Activated CD4-positive, alpha-beta memory T cell treated with anti-CD3 and anti-CD28 coated beads, Interleukin-2, amount 10 ng/mL, durations not matched to agents 7 days and 5 days (primary cell): ENCODE measurements at places on chromosomes 3 and 15.

DNA sequence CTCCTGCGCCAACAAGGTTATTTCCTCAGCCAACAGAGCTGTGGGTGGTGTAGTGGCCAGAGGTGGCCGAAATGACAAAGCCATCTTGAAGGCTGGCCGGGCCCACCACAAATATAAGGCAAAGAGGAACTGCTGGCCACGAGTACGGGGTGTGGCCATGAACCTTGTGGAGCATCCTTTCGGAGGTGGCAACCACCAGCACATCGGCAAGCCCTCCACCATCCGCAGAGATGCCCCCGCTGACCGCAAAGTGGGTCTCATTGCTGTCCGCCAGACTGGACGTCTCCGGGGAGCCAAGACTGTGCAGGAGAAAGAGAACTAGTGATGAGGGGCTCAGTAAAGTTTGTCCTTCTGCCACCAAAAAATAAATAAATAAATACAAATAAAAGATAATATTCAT is 481.4 kb upstream of the NAALADL2 start:
- DNase-seq: no peak

DNA sequence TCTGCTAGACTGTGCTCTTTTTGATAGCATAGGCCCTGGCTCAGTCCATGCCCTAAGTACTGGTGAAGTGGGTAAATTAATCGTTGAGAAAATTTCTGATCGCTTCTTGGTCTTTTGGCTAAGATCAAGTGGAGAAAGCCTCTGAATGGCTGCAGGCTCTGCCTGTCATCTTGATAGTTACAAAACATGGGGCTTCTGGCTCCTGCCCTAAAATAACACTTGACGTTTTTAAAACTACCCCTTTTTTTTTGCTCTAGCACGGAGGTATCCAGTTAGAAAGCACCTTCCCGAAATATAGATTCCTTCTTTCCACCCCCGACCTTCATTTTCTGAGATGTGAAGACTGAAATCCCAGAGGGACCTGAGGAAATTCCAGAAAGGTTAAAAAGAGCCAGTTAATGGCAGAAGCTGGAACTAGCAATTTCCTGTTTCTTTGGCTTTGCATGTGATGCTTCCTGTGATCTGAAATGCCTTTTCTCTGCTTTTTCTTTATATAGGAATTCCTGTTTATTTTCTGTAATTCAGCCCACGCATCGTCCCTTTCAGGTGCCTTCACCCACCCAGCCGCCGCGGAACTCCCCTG is 799 bp upstream of the C2CD4B start:
- no peak for DNase-seq

DNA sequence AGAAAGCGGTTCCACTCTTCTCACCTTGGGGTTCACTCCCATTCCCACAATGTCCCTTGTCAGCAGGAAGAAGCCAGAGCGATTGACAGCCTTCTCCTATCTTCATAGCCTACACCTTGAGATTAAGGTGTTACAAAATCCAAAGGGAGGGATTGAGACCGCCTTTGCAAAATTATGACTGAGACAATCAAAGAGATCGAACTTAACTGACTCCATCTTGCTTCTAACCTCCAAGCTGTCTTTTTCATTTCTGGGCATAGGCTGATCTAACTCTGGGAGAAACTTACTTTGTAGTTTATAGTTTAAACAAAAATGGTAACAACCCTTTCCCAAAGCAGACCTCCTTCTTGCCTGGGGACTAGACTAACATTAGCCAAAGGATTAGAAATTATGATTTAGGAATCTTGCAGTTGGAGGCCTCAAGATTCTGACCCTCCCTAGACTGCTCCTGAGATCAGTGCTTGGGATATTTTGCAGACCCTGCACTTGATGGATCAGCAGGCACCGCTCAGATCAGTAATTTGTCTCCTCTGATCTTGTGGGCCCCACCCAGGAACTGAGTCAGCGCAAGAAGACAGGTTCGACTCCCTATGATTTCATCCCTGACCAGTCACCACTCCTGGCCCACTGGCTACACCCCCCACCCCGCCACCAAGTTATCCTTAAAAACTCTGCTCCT is 40.0 kb downstream of the PAQR5 start:
- no peak for DNase-seq

- DNase-seq: no peak
Measured at GRCh38 chr15:22872936-22873701, 34.7 kb downstream of the NIPA2 start.

DNA sequence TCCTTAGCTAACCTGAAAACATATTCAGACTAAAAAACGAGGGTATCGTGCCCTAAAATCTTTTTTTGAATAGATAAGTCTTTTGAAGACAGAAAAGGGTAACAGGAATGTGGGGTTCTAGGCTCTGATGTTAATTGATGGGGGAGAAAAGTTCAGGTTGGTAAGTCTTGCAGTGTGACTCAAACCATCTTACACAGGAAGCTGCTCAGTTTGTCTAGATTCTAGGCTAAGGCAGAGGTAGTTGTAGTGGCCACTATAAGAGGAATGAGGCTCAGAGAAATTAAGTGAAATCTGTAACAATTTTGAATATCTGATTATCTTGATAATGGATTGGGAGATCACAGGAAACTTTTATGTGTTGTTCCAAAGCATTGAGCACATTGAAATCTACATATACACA is 267.9 kb downstream of the PDCD6IP start:
- no peak for DNase-seq

DNA sequence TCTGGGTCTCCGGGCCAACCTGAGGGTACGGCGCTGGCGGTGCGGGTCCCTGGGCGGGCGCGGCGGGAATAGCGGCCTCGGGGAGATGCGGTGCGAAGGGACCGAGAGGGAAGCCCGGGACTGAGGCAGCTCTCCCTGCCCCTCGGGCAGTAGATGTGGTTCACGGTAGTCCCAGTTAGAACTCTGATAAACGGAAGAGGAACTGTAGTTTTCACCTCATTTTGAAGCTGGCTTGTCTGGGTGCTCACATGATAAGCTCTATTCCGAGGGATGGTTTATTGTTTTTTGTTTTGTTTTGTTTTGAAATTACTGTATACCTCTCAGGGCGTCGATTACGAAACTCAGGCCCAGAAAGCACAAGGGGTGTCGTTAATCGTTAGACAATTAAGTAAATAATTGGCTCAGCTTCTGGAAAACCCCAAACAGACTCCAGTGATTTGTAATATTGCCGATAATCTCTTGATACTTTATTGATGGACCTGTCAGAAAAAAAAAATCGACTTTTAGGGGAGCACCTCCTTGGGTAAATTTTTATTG is 413 bp downstream of the NUSAP1 start:
- DNase-seq: no peak

DNA sequence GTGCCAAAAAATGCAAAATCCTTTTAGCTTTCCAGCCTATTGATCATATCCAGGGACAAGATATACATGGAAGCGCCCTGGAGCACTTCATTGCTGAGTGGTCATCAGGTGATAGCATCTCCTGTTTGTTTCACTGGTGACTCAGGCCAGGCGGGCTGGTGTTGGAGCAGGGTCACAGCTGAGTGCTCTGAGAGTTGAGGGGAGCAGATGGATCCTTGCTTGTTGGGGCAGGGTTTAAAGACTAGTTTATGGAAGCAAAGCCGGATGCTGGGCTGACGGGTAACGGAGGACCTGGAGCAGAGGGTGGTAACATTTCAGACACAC is 405.0 kb upstream of the TPM1 start:
- DNase-seq: no peak

GRCh38 chr15:95793231-95793630 is 537.3 kb upstream of the NR2F2 start:
- DNase-seq: no peak

GRCh38 chr3:55718074-55718473 is 231.0 kb upstream of the WNT5A start:
- no peak for DNase-seq

DNA sequence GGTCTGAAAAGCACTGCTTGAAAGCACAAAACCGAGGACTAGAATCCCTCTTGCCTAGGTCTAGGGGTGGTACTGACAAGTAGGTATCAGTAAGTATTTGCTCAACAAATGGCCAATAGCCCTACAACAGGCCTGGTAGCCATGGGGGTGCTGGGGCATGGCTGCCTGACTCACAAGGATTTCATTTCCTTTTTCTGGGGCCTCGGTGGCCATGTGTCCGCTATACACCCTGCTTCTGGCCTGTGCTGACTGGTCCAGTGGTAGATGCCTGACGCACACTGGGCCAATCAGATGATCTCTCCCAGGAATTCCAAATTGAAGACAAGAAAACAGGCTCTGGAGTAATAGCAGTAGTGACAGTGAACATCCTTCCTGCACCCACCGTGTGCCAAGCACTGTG is 29.4 kb downstream of the MELTF start:
- no peak for DNase-seq

DNA sequence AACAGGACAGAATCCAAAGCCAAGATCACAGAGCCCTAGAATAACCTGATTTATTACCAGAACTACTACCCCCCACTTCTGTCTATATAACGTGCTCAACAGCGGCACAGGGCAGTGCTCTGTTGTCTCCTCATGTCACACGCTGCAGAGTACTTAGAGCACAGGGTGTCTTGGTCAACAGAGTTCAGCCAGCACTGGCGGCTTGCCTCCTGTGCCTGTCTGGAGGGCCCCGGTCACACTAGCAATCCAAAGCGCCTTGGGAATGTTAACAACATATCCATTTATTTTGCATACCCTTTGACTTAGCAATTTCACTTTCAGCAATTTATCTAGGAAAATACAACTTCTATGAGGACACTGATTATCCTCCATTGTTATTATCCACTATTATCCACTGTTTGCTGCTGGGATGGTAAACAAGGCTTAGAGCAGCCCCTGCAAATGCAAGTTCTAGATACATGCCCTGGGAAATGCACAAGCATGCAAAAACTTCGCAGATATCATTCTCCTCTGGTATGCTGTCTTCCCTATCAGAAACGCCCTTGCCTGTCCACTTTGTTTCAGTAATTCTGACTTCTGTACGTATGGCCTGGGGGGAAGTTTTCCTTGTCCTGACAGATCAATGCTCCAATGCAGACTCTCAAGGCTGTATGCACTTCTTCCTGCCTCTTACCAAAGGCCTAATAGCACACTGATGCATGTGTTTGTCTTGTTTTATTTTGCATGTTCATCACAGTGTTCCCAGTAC is 86.2 kb upstream of the OCA2 start:
- DNase-seq: no peak

GRCh38 chr15:49225572-49226281 is 55.7 kb downstream of the GALK2 start:
- no peak for DNase-seq

DNA sequence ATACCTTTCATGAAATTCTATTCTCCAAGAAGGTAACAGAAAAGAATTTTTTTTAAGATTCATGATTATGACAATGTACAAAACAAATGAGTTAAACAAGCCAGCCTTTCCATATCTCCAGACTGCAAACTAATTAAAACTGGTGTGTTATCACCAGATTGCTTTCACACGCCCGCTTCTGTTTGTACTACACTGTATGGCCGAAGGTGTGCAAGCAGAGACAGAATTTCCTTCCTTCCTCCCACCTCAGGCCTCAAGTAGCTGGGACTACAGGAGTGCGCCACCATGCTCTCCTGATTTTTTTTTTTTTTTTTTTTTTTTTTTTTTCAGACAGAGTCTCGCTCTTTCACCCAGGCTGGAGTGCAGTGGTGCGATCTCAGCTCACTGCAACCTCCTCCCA is 400.4 kb downstream of the MAGI1 start:
- no peak for DNase-seq

GRCh38 chr3:66582721-66583423 is 82.0 kb upstream of the LRIG1 start:
- DNase-seq: peak; percentile 39

DNA sequence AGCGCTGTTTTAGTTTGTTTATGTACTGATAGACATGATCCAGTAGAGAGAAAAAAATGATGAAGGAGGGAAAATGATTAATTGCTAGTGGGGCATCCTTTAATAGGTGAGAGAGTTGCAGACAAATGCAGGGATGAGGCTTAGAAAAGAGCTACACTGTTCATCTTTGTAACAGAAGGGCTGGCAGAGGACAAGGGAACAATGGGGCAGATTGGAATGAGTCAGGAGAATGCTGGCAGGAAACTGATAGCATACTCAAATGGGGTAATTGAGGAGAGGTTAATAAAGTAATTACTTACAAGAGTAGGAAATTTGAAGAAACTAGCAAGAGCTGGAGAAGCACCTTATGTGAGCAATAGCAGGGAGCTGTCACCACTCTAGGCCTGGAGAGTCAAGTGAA is 170.9 kb downstream of the OXSM start:
- no peak for DNase-seq

- no peak for DNase-seq
Measured at GRCh38 chr3:175015056-175015635, 156.0 kb downstream of the NAALADL2 start.

- peak; percentile 32 for DNase-seq
Measured at GRCh38 chr3:114155370-114155821, 23.5 kb downstream of the DRD3 start.

DNA sequence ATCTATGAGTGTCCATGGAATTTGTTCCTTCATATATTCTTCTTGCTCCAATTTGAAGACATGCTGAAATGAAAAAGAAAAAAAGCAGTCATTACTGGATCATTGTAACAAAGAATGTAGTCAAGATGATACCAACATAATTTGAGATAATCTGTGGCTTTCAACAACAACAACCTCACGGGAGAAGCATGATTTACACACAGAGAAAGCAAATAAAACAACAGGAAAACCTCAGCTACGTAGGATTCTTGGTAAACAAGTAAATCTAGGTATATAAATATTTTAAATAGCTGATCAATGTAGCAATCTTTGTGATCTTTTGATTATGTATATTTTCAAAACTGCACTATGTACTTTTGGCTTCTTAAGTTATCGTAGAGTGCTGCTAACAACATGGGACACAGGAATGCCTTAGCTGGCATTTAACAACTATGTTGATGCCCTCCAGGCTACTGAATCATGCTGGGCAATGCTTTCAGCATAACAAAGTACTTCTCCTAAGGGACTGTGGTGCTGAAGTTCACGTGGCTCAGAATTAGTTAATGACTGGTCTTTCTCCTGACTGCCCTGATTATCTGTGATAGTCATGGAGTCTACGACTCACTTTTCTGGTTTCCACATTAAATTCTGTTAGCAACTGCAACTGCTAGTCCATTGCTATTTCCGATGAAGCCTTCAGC is 96.5 kb upstream of the MYO5C start:
- DNase-seq: no peak

GRCh38 chr3:175295248-175296130 is 436.4 kb downstream of the NAALADL2 start:
- no peak for DNase-seq

- DNase-seq: no peak
Measured at GRCh38 chr3:132236701-132237651, 80.2 kb upstream of the ACP3 start.

DNA sequence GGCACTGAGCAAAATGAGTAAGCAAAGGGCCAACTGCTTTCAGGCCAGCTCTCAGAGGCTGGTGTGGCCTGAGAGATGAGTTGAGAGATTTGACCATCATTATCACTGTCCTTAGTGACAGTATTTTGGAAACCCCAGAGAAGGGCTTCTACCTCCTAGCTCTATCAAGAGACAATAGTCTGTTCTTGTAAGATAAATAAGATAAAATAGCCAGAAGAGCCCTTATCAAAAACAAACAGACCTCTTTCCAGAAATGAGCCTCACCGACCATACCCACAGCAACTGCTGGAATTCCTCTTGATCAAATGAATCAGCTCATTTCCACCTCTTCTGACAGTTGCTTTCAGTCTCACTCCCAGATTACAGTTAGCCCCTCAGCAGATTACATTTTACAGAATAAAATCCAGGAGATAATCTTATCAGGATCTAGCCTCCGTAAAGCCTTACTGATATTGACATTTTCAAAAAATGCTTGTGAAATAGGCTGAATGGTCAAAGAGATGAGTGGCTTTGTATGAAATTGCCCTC is 4.5 kb downstream of the HDC start:
- DNase-seq: no peak

GRCh38 chr3:14823910-14824629 is 5.3 kb downstream of the FGD5 start:
- no peak for DNase-seq
